Stimulated activated CD4-positive, alpha-beta T cell treated with anti-CD3 and anti-CD28 coated beads, Interleukin-2, amount 100 ng/mL, for 4 hours (primary cell): ENCODE measurements at places on chromosomes 5 and 9.

DNA sequence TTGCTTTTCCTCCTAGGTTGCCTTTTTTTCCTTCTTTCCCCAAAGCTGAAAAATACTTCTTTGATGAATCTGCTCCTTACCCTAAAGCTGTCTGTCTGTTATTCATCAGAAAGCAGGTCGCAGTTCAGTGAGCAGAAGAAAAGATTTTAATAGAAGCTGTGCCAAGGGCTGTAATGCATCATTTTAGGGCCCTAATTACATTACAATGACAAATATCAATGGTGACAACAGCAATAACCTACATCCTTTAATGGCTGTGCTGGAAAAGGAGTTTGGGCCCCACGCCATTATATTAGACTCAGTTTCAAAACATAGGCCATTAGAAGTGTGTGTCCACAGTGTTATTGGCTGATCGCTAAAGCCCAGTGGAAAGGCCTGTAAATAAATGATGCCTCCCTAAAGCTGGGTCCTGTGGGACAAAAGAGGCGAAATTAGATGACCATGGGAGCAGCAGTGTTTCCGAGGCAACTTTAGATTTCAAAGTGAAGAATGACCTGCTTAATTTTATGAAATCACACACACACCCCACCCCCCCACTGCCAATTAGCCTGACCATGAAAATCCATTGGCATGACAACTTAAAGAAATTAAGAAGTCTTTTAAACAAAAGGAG lies 38.4 kb downstream of the TLE4 start:
- DNase-seq = no peak

GRCh38 chr5:148561801-148562311 lies 92.5 kb downstream of the HTR4 start:
- no peak for DNase-seq

DNA sequence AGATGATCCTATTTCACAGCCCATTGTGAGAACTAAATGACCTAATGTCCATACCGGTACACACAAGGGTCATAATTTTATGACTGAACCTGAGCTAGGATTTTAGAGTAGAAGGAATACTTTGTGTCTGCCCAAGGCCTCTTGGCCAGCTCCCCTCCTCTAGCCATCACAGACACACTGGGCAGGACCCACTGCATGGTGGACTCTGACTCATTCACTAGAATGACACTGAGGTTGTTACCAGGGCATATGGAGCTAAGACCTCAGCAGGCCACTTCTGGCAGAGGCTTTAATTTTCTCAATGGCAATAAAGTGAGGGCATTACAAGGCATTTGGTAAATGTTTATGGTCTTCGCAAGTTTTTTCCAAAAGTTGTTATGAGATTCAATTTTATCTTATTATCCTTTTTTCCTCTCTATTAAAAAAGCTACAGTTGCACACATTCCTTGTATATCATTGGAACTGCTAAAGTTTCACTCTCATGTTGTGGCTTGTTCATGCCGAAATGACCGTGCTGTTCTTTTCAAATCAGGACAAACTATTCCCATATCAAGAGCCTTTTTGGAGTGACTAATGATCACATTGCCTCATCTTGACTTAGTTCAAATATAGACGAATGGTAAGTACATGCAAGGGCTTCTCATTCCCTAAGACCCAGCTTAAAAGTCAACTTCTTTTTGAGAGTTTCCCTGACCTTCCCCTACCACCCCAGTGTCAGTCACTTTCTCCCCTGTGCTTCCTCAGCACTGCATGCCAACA lies 595.7 kb downstream of the ACTL7B start:
- DNase-seq = no peak

- no peak for DNase-seq
Measured at GRCh38 chr5:9789777-9790176, 159.6 kb upstream of the TAS2R1 start.

DNA sequence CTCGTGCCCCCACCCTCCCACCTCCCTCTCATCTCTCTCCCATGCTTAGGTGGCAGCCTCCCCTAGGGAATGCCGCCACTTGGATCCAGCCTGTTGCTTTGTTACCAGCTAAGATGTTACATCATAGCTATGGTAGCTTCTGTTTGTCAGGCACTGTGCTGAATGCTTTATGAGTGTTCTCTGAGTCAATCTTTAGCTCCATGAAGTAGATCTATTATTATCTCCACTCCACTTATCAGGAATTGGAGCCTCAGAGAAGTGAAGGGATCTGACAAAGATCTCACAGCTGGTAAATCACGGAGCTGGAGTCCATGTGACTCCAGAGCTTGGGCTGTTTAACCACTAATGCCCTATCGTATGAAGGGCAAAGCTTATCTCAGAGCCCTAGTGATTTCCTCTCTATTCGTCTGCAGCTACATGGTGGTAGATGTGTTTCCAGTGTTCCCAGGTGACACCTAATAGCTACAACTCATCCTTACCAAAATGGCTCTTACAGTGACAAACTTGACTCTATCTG lies 54.1 kb downstream of the GARNL3 start:
- DNase-seq = no peak

DNA sequence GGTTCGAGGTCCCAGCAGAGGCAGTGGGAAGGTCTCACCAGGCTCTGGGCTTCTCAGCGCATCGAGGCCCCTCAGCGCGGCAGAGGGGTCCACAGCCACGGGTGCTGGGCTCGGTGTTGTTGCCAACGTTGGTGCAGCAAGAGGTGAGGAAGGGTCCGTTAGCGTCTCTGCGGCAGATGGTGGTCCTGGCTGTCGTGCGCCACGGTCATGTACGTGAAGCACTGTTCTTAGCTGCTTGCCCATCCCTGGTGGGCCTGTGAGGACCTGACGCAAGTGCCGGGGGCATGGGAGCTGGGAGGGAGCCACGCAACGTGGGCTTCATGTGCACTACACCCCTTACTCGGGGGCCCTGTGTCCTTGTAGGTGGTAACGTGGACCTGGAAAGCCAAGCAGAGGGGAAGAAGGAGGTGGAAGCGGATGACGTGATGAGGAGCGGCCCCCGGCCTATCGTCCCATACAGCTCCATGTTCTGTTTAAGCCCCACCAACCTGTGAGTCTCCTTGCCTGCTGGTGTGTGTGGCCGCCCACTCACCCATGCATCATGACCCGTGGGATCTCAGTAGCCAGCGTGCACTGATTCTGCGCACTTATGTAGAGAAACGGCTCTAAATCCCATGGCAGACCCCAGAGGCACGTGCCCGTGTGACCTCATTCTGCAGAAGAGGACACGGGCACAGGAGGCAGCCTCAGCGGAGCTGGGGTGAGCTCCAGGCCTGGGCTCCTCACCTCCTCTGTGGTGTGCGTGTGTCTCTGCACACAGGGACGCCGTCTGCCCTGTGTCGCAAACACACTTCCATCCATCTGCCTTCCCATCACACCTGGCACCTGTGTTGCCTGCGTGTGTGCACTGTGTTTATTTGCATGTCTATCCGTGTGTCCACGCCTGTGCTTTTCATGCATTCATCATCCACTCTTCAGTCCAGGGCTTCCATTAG lies 166.1 kb downstream of the CACNA1B start:
- DNase-seq = no peak

DNA sequence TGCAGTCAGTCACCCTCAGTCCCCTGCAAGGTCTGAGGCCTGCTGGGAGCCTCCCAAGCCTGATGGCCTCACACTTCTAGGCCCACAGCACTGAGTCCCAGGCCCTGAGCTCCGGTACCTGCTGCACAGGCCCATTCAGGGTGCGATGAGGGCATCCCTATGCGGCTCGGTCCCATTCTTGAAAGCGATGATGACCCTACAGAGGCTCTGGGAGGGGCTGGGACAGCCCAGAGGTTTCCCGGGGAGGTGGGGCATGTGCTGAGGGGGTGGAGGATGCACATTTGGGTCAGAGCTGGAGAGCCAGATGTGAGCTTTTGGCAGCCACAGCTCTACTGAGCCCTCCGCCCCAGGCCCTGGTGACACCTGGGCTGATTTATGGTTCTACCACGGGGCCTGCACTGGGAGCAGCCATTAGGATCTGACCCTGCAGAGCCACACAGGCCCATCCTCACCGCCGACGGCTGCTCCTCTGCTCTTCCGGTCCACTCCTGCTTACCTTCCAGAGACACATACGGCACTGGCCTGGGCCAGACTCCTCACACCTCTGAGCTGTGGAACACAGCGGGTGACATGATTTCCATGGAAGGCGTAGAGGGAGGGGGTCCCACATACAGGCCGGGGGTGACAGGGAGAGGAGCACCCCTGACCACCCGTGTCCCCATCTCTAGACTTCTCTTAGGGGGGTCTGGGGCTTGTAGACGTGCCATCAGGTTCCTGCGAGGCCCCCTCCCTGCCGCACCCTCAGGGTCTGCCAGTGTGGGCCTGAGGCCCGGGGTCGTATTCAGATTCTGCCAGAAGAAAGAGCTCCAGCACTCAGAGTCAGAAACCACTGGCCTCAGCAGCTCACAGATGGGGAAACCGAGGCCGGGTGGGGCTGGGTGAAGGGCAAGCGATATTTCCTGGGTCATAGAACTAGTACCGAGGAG lies 53.4 kb downstream of the COL23A1 start:
- no peak for DNase-seq

DNA sequence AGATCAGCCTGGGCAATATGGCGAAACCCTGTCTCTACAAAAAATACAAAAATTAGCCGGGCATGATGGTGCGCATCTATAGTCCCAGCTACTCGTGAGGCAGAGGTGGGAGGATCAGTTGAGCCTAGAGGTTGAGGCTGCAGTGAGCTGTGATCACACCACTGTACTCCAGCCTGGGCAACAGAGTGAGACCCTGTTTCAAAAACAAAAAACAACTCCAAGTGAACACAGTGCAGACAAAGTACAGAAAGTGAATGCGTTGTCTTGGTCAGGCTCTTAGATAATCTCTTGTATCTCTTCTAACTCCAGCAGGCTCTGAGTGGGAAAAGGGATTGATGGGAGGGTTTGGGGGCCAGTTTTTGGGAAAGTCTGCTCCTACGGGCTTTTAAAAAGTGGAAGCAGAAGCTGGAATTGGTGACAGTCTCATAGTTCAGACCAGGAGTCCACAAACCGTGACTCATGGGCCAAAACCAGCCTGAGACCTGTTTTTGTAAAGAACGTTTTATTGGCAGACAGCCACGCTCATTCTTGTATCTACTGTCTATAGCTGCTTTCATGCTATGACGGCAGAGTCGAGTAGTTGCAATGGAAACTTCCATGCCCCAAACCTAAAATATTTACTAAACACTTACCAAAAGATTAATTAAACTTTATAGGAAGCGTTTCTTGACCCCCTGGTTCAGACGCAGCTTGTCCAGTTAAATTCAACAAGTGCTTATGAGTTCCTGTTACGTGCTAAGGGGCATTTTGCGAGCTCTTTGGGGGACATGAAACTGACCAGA lies 32.9 kb downstream of the NDST1 start:
- no peak for DNase-seq

GRCh38 chr5:143605403-143606005 lies 202.0 kb upstream of the NR3C1 start:
- no peak for DNase-seq
